ENCODE measurements at places on chromosomes 11 and 22.

- DNase-seq = no peak
Observed at GRCh38 chr11:3137486-3138177, 27.5 kb downstream of the OSBPL5 start.

DNA sequence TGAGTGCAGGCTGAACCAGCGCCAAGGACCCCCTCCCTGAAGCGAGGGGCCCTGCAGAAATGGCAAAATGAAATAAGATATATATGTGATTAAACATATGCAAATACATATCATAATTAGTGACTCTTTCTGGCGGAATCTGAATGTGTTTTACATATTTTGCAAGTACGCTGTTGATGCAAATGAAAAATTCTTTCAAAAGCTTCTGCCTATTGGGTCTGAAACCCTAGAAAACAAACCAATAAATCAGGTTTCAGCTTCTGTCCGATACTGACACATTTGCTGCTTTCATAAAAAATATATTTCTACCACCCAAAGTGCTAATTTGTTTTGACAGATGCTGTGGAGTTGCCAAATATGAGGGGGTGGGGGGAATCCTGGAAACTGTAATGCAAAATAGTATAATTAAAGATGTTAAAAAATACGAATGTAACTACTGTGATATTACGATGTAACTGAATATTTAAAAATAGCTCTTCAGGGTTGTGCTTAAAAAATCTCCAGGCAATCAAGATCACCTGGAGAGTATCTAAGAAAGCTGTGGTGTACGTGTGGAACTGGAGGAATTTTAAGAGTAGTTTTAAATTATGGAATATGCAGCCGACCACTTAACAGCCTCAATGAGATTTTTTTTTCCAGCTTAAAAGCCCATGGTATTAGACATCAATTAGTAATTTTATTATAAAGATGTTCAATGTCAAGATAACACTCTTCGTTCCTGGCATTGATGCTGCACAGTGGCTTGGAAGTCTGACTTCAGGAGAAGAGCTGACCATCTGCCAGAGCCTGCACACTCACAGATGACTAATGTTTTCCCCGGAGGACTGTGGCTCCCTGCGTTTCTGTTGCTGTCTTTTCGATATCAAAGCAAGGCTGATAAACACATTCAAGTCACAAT lies 122.2 kb upstream of the RCN1 start:
- no peak for DNase-seq

GRCh38 chr11:125251956-125252355 lies 87.4 kb downstream of the PKNOX2 start:
- DNase-seq = no peak

- DNase-seq = no peak
Observed at GRCh38 chr11:73480677-73481076, 104.5 kb downstream of the RELT start.
